ENCODE measurements at places on chromosomes 7 and 10.
A peak's percentile ranks its signal among the peaks of the same experiment; 100 is the strongest.

DNA sequence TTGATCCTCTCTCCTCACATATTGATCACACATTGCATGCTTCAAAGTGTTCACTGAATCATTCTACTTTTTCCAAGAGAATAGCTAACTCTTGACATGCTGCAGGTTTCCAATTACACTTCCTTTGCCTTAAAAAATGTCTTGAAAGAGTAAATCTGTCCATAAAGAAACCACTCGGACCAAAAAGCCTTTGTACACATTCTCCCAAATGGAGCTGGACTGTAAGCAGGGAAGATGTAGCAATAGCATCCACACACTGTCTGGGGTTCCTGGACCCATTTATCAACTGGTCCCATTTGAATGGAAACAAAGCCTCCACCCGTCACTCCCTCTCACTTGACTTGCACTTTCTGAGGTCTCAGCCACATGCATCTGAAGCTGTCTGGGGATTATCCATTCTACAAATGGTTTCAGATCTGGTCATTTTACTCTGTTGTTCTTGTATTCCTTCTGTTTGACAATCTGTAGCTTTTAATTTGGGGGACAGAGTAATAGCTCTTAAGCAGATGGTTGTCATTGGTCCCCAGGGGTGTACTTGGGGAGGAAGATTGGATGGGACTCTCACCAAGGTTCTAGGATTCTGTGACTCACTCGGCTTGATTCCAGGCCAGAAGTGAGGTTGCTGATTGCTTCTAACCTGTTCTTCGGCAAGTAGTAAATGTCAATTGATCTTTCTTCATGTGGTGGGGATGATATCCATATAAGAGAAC is 203.5 kb downstream of the HIBADH start:
- no peak for DNase-seq

DNA sequence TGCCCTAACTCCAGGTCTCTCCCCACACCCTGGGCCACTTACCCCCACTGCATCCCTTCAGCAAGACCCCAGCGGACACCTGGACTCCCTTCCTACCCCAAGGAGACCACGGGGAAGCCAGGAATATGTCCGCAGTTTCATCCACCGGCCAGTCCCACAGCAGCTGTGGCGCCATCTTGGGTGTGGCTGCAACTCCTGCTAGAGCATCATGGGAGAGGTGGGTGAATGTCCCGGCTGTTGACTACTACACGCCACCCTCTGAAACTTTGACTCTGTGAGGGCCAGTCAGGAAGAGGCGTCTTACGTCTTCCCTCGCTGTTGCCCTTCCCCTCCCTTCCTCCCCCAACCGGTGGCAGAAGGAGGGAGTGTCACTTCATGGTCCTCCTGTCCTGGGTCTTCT is 238.3 kb upstream of the RNF32 start:
- no peak for DNase-seq

DNA sequence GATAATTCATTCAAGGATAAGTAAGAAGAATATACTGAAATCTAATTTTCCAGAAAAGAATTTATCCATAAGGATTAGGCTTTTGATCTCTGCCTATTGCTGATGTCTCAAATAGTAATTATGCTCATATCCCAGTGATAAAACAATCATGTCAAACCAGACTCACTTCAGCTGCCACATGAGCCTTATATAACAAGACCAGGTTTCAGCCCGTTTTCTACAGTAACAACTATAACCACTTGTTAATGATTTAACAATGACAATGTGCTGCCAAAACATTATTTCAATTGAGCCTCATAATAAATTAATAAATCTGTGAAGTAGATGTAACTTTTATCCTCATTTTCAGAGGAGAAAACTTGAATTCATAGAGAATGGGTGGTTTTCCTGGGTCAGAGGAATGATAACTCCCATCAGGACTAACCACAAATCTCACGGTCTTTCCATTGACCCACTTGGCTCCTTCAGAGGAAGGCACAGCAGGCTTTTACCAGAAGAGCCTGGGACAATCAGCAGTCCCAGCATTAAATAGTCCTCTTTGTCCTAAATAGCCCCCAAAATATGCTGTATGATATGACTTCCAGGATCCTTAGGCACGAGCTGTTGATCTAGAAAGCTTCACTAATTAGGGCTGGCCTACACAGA is 42.5 kb upstream of the SLIT1 start:
- no peak for DNase-seq

- DNase-seq = peak; percentile 77
These were observed 10.2 kb downstream of the CRYGN start for GRCh38 chr7:151429560-151430331.

- peak; percentile 48 for DNase-seq
These were observed 96.2 kb downstream of the C10orf105 start for GRCh38 chr10:71623098-71623985.

DNA sequence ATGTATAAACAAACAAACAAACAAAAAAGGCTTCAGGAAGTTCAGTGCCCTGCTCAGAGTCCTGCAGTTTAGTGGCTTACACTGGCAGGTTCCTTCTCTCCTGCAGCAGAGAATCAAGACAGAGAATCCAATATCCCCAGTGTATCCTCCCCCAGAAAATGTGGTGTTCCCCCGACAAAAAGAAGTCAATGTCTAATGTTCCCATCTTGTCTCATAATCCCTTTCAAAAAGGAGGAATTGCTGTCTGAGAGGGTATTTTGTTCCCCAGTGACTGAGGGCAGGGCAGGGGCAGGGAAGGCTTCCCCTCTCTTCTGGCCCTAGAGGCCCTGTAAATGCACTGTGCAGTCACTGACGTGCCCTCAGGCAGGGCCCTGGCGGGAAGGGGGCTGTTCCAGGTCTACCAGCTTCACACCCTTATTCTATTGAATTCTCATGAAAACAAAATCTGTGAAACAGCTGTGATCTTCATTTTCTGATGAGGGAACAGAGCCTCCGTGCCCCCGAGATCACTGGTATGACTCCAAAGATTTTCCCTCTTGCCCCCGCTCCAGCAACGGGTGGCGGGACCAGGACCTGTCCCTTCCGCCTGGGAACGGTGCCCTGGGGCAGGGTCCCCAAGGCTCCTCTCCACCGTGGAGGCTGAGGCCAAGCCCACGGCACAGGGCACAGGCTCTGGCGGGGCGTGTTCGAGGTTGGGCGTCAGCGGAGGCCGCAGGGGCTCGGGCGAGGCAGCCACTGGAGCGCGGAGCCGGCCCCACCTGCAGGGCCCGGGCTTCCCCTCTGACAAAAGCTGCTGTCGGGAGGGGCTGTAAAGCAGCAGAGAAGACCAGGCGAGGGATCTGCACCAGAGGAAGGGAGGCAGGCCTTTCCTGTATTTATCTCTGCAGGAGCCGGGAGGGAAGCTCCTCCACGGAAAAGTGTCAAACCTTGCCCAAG is 13.4 kb upstream of the WDFY4 start:
- no peak for DNase-seq

Measured in amniotic epithelial cell (primary cell).